Thyroid gland (tissue), 4 donors: ENCODE measurements at places on chromosomes 4 and X. TPM values are rescaled to one million over a fixed set of nuclear protein-coding genes. Genes with fewer than 3 reads are reported as not detected.

DNA sequence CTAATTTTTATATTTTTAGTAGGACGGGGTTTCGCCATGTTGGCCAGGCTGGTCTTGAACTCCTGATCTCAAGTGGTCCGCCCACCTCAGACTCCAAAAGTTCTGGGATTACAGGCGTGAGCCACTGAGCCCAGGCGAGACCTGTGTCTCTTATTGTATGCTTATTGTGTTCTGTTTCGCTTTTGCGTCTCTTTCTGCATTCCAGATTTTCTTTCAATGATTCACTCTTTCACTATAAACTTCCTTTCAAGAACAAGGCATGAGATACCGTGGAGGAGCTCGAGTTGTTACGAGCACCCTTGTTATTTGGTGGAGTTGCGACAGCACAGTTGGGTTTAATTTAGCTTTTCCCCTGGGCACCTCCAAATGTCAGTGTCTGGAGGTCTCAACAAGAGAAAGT is 366.7 kb upstream of the FAT1 start:
- H3K27ac ChIP-seq = no peak overlapping the region
- H3K36me3 ChIP-seq = no peaks in the 10 kb centered on the region
- DNase-seq = no peak

DNA sequence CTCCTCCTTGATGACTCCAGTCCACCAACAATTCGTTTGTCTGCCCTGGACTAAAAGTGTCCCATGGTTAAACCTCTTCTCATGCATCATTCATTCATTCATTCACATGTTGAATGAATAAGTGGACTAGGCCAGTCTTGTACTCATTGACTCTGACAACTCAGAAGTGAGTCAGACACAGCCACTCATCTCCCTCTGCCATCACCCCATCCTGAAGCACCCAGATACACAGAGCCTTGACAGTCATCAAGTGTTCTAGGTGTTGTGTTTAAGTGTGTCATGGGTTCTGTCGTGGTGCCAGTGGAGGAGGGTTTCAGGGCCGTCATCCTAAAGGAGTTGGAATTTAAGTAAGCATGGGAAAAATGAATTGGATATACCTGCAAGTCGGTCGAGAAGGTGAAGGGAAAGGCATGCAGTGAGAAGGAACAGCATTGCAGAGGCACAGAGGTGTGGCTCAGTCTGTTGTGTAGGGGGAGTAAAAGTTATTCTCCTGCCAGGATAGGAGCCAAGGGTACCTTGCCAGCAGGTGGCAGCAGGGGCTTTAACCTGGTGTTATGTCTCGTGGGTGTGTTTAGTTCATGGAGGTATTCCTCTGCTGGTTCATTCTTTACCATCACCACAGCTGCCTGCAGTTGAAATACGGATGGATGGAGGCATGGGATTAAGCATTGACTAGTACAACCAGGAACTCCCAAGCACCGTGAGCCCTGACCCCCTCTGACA is 18.3 kb downstream of the MAGED2 start:
- H3K27me3 ChIP-seq = no peaks in the 10 kb centered on the region
- no peak overlapping the region for H3K27ac ChIP-seq
- DNase-seq = no peak
- H3K4me1 ChIP-seq = no peaks in the 10 kb centered on the region
- no peaks in the 10 kb centered on the region for H3K36me3 ChIP-seq
- H3K4me3 ChIP-seq = no peak overlapping the region

DNA sequence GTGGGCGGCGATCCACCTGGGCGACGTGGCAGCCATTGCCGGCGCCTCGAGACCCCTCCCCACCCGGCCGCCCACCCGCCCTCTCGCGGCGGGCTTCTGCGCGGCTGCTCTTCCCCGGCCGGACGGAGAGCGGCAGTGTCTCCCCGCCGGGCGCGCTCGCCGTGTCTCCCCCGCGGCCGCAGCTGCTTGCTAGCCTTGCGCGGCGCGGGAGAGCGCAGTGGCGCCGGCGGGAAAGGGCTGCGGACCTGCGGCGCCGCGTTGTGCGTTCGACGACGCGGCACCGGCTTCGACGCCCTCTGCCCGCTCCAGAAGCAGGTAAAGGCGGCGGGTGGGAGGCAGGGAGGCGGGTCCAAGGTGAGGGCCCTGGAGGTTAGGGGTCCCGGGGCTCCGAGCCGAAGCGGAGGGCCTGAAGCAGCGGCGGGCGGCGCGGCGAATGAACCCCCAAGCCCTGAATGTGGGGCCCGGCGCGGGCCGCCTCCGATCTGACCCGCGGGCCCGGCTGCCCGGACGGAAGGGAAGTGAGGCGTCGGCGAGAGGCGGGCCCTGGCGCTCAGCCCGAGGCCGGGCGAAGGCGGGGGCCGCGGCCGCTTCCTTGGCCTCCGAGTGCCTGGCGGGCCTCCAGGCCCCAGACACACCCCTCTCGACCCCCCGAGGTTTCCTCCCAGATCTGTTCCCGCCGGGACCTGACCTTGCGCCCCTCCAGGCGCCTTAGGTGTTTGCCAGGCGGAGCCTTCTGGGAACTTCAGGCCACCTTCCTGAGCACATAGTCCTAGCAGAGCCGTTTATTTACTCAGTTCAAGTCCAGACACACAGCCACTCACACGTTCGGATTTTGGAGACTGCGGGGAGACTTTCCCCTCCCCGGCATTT is at the start of gene N4BP2:
N4BP2 (plus strand) TSS at position 135 of the 870 bp plus-strand sequence. CDS start 40,491 bp downstream, outside the sequence.
- peak within 1 kb of the TSS; percentile 99 for H3K27ac ChIP-seq
- DNase-seq = peak; percentile 83
- peaks cover 19% of the 10 kb centered on the region for H3K4me1 ChIP-seq
- peak within 1 kb of the TSS; percentile 82 for H3K4me3 ChIP-seq

DNA sequence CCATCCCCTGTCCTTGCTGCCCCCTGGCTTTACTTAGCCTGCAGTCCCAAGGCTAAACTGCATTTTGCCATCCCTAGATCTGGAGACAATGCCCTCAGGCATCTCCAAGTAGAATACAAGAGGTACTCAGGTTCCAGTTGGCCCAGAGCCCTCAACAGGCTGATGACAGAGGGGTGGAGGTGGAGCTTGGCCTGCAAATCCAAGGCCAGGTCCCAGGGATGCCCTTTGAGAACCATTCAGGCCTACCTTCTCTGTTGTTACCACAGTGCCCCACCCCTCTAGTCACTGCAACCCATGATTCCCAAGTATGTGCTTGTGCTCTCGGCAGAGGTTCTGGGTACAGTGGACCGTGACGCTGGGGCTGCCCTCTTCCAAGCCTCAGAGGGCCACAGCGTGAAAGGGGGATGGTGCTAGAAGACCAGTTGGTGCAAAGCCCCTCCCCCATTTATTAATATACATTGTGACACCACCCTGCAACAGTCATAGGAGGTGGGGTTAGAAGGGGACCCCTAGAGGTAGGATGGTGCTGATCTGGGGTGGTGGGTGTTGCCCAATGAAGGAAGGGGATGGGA is 6.4 kb upstream of the UBA1 start:
- no peaks in the 10 kb centered on the region for H3K27me3 ChIP-seq
- no peak overlapping the region for H3K4me3 ChIP-seq
- peak; percentile 92 for DNase-seq
- H3K4me1 ChIP-seq = peaks cover 3% of the 10 kb centered on the region
- H3K27ac ChIP-seq = peak overlapping the region; percentile 77

DNA sequence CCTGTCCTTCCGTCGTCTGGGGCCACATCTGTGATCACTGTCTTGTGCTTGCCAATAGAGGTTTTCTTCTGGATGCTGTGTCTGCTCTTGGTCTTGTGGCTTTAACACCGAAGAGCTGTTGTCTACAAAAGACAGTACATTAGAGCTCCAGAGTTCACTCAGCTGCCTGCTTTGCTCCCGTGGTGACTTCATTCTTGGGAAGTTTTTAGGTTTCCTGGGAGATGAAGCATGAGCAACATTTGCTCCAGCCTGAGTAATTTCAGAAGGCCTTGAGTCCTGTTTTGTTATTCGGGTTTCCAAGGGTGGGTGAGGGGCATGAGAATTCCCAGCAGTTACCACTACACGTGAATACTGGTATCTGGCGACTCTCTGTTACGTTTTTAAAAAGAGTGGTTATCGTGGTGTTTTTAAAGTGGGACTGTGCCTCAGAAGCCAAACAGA is 189.2 kb downstream of the SHROOM3 start:
- H3K27ac ChIP-seq = peak overlapping the region; percentile 87
- DNase-seq = peak; percentile 86
- H3K27me3 ChIP-seq = no peaks in the 10 kb centered on the region
- H3K4me1 ChIP-seq = peaks cover 43% of the 10 kb centered on the region
- no peak overlapping the region for H3K4me3 ChIP-seq
- H3K36me3 ChIP-seq = no peaks in the 10 kb centered on the region

DNA sequence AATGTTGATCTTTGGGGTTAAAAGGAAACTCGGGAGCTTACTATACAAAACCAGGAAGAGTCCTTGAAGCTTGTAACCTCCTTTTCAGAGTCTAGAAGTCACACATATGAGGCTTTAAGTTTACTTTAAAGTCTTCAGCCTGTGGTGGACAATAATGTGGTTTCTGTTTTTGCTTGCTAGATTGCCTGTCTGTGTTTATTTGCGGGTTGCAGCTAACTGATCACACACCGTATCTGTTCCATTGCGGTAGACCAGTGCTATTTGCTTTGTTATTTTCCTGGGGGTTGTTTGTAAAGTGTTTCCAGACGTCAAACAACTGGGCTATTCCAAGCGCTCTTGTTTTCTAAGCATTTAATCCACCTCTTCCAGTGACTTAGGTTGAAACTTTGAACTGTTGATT is 143.0 kb upstream of the GYPA start:
- no peak for DNase-seq
- H3K27me3 ChIP-seq = no peaks in the 10 kb centered on the region
- H3K4me3 ChIP-seq = no peak overlapping the region
- no peak overlapping the region for H3K27ac ChIP-seq
- no peaks in the 10 kb centered on the region for H3K4me1 ChIP-seq

GRCh38 chr4:11739992-11740391 is 311.3 kb upstream of the HS3ST1 start:
- no peaks in the 10 kb centered on the region for H3K4me1 ChIP-seq
- no peaks in the 10 kb centered on the region for H3K36me3 ChIP-seq
- no peak overlapping the region for H3K27ac ChIP-seq
- no peak overlapping the region for H3K4me3 ChIP-seq

SPANXA2 gene
- total RNA-seq = not detected

HELT gene
- not detected for total RNA-seq
